A549 treated with dexamethasone at 1 μM for 4 hours (cell line): ENCODE measurements at places on chromosomes 5 and 9. TPM values are rescaled to one million over a fixed set of nuclear protein-coding genes. Genes with fewer than 3 reads are reported as not detected.

Gene PCDHGC4
- total RNA-seq: not detected in 5 replicates

Gene RAB3C
- not detected in 5 replicates for total RNA-seq

Gene WDR31
- 0.85 to 1.6 TPM (median 1.2 TPM) in 5 replicates for total RNA-seq

Gene PAPPA
- total RNA-seq: 21.4 to 40.2 TPM (median 33.9 TPM) in 5 replicates

Gene SLC36A2
- total RNA-seq: not detected in 5 replicates
